ENCODE measurements at places on chromosomes 5 and 9. TPM values are rescaled to one million over a fixed set of nuclear protein-coding genes. Genes with fewer than 3 reads are reported as not detected.

- peak; percentile 34 for DNase-seq
Observed at GRCh38 chr5:152505442-152506042, 100.5 kb upstream of the NMUR2 start.

GRCh38 chr9:97908705-97909104 is 13.6 kb downstream of the TRMO start:
- no peak for DNase-seq

DNA sequence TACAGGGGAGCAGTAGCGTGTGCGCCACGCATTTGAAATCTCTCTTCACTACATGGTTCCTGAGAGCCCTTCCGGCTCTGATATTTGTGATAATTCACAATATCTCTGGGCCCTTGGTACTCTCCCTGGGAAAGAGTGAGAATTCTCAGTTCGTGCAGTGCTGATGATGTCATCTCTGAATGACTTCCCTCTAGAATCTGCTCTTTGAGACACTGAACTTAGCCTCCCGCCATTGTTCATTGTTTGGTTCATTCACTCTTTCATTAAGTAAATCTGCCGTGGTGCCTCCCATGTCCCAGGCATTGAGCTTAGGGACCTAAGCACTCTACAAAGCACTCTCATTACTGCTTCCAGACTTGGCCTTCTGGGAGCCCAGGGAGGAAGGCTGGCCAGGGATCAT is 94.0 kb downstream of the PPARGC1B start:
- DNase-seq, result no peak

DNA sequence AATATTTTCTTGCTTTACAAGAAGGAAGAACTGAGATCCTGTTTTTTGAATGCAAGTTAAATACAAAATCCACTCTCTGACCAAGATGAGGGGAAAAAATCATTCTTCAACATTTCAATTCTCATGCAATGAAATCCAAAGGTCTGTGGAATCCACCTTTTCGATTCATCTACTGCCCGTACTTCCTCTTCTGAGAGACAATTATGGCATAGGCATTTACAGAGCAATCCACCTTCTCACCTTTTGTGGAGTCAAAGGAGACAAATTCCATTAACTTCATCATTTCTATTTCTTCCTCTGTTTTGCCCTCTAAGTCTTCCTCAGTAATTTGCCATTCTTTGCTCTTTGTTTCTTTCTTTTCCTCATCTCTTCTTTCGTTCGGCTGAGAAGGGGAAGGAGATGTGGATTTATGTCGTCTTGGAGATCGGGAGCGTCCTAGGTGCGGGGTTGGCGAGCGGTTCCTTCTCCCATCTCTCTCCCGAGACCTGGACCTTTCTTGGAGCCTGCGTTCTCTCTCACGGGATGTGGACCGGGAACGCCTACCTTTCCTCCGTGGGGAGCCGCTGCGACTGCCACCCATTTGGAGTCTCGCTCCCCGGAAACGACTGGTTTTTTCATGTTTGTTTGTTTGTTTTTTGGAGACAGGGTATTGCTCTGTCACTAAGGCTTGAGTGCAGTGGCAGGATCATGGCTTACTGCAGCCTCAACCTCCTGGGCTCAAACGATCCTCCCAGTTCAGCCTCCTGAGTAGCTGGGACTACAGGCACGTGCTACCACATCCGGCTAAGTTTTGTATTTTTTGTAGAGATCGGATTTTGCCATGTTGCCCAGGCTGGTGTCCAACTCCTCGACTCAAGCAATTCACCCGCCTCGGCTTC is 24.3 kb upstream of the AFF4 start:
- DNase-seq, result no peak

DNA sequence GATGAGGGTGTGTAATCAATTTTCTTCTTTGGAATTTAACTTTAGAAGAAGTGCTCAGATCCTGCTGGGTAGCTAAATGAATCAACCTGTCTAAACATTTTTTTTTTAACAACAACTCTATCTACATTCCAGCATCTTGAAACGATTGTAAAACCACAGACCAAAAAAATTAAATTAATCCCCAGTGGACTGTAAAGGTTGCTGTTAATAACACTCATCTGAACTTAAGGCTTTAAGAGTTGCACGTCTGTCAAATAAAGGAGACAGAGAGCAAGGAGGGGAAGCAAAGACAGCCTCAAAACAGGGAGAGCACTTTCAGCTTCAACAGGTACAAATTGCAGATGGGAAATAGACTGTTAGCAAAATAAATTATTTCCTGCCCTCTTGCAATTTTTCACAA is 548.5 kb downstream of the DTWD2 start:
- DNase-seq, result no peak

GRCh38 chr9:137311171-137311985 is 9.3 kb upstream of the NRARP start:
- no peak for DNase-seq

- no peak for DNase-seq
Observed at GRCh38 chr5:177595026-177595585, 3.1 kb downstream of the TMED9 start.

- DNase-seq, result no peak
Observed at GRCh38 chr9:79812507-79813257, 240.9 kb downstream of the TLE4 start.

DNA sequence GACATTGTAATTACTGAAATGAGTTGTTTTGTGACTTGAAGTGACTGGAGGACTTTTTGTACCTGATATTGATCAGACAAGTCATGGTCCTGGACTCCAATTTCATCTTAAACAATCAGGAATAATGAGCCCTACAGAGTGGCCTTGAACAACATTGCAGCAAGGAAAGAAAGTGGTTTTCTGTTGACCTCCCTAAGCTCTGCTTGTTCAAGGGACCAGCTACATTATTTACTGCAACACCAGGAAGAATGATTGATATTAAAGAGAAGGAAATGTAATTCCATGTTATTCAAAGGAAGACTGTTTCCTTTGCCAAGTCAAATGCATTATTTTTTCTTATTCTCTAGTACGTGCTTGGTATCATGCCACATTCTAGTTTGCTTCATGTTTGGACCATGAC is 22.6 kb downstream of the ENTREP1 start:
- no peak for DNase-seq

GRCh38 chr9:127613583-127613954 is 1.5 kb downstream of the STXBP1 start:
- DNase-seq, result no peak

DNA sequence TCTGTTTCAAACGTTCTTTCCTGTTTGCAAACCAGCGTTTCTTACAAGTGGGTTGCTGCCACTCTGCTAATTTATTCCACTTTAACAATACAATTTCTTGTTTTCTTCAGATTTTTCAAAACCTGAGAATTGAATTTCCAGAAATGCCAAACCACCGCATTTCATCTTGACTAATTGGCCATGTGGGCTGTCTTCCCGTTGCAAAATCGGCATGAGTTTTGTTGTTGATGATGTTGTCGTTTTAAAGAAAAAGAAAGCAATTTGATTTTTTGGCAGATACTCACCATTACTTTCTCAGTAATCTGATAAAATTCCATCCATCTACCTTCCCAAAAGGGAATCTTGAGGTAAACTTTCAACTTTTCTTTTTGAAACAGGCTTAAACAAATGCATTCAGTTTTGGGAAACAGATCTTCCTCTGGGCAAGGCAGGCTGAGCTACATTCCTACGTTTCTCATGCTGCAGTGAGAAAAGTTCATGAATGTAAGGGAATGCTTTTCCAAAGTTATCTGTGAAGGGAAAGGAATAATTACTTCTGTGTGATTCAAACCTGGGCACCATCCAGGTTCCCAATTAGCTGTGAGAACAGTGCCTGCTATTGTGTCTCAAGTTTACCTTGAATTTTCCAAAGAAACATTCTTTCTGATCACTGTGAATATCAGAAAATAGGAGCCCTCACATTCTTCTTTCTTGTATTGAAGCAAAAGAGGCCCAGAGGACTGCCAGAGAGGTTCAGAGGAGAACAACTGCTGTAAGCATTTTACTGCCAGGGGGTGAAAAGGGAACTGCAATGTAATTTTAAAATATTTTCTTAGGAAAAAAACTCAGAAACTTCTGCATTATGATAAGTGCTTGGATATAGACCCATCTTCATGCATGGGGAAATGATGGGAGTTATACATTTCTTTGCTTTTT is 100.7 kb upstream of the TUT7 start:
- no peak for DNase-seq

DNA sequence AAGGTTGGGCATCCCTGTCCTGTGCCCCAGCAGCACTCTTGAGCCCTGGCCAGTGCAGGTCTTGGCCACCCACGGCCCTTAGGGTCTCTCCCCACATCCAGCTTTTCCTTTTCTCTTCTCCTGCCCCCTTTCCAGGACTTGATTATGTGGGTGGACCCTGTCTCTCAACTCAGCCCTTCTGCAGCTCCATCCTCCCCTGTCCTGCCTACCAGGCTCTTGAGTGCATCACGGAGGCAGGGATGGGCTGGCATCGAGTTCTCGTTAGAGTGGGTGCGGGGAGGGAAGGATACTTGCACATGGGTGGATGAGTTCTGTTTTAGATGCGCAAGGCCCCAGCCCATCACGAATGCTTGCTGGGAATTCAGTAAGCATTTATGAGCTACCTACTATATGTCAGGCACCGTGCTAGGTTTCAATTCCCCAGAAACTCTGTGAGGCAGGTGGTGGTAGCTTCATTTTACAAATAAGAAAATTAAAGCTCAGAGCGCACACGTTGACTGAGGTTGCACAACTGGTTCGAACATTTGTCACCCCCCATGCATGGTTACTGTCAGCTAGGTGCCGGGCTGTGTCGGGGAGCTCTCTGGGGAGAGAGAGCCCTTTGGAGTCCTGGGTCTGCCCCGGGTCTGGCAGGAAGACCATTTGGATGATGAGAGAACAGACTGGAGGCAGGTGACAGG is 144.6 kb upstream of the PITX1 start:
- no peak for DNase-seq

GRCh38 chr5:9605041-9605838 is 24.9 kb downstream of the TAS2R1 start:
- DNase-seq, result no peak

- DNase-seq, result no peak
Observed at GRCh38 chr9:71752928-71753327, 15.4 kb downstream of the CEMIP2 start.

GRCh38 chr5:16871746-16872339 is 64.2 kb downstream of the MYO10 start:
- no peak for DNase-seq

DNA sequence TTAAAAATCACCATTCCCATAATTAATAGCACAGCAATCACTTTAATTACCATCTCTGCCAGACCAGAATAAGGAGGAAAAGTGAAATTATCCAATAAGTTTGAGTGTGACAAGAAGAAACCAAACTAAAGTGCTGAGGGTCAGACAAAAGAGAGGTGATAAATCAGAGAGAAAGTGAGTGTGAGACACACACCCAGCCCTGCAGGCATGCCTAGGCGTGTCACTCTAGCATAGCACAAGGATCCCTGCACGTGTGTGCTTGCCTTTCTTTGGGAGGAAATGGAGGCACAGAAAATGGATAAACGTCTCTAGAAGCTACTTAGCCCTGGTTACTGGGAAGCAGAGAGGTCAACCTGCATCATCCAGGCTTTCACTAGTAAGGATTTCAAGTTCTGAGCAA is 56.2 kb downstream of the SEMA6A start:
- DNase-seq, result no peak

- no peak for DNase-seq
Observed at GRCh38 chr9:126631254-126631653, 17.5 kb downstream of the LMX1B start.

GRCh38 chr9:33445389-33446239 is 1.8 kb downstream of the AQP3 start:
- DNase-seq, result no peak

The PCDHB3 gene
- 0.11 TPM for polyA plus RNA-seq

The TLR4 gene
- polyA plus RNA-seq, result 4.7 TPM

The BTNL8 gene
- 0.46 TPM for polyA plus RNA-seq

The SH2D3C gene
- 25.1 TPM for polyA plus RNA-seq

The FGF1 gene
- polyA plus RNA-seq, result 1.6 TPM

The ITK gene
- 92.8 TPM for polyA plus RNA-seq

The ZNF454 gene
- polyA plus RNA-seq, result 1.0 TPM

The GPR150 gene
- 0.89 TPM for polyA plus RNA-seq

The GGTA1 gene
- polyA plus RNA-seq, result 9.7 TPM

The TSSK1B gene
- 0.02 TPM for polyA plus RNA-seq

The C5orf46 gene
- 2.6 TPM for polyA plus RNA-seq

The SLC36A2 gene
- polyA plus RNA-seq, result 0.02 TPM

The PCDHGA7 gene
- polyA plus RNA-seq, result 0.46 TPM
